Stimulated activated CD4-positive, alpha-beta T cell treated with anti-CD3 and anti-CD28 coated beads, Interleukin-2, amount 100 ng/mL, for 4 hours (primary cell): ENCODE measurements at places on chromosomes 11 and 22.

DNA sequence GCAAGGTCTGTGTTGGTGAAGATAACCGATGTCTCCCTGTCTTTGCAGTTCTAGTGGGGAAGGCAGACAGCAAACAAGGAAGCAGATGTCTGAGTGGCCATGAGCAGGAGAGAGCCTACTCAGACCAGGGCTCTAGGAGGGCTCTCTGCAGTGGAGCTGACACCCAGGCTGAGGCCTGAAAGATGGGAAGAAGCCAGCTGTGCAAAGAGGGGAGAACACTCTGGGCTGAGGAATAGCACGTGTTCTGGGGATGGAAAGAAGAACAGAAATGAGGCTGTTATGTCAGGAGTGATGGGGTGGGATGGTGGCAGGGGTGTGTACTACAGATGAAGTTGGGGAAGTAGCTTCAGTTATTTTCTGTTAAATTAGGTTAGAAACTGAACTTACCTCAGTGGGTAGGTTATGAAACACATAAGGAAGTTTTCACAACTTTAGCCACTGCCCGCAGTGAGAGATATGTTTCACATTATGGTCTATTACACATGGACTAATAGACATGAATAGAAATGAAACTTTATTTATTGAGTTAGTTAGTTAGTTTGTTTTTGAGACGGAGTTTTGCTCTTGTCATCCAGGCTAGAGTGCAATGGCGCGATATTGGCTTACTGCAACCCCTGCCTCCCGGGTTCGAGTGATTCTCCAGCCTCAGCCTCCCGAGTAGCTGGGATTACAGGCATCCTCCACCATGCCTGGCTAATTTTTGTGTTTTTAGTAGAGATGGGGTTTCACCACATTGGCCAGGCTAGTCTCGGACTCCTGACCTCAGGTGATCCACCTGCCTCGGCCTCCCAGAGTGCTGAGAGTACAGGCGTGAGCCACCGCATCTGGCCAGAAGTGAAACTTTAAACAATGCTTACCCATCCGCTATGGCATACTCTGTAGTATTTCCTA is 7.8 kb downstream of the DCPS start:
- no peak for DNase-seq

DNA sequence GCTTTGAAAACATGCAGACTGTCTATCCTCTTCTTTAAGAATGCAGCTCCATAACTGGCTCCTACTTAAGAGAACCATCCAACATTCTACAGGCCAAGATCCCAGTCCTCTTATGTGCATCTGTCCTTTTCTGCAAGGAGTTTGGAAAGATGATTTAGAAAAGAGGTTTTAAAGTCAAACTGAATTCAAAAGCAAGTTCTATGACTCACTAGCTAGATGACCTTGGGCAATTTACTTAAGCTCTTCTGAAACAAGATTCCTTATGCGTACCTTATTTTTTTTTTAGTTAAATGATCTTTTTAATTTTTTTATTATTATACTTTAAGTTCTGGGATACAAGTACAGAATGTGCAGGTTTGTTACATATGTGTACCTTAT is 29.2 kb downstream of the GUCY1A2 start:
- no peak for DNase-seq

- no peak for DNase-seq
These were observed 15.1 kb upstream of the CSRP3 start for GRCh38 chr11:19216709-19217374.

GRCh38 chr22:46542011-46542985 is 4.9 kb upstream of the CELSR1 start:
- peak; percentile 50 for DNase-seq

DNA sequence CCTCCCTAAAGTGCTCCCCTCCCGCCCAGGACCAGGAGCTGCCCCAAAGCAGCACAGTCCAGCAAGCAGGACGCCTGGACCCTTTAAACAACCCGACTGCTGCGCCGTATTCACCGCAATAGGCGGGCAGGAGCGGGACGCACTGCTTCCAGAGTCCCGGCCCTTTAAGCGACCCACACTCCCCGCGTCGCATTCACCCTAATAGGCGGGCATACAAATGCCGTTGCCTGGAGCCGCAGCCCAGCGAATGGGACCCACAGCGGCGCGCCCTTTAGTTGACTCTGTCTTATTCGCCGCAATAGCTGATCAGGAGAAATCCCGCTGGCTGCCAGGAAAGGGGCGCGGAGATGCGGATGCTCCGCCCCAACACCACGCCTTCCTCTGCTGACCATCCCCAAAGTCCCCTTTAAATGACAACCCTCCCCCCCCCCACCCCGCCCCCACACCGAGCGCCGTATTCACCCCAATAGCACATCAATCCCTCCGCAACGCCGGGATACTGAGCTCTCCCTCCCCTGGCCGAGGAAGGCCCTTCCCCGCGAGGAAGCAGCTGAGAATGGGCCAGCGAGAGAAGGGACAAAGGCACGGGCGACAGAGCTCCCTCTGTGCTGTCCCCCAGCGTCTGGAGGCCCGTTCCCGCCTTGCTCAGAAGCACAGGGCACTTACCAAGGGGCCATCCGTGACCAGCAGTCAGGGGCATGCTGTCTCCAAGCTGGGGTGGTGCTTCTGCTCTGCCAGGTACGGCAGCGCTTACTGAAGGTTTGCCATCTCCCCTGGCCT is 4.7 kb downstream of the OSBPL5 start:
- DNase-seq = no peak
